ENCODE measurements at places on chromosomes 5 and 9.

DNA sequence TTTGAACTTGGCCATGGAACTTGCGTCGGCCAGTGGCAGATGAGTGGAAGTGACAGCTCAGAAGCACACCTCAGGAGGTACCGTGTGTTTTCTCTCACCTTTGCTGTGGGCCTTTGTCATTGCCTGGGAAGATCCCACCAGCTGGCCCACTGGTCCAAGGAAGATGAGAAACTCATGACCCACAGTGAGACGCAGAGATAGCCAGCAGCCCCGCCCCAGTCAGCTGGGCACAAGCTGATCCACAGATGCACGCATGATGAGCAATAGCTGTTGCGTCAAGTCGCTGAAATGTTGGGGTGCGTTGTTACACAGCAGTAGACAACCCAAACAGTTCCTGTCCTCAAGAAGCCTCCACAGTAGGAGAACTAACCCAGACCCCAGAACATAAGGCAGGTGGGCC lies 30.8 kb upstream of the UNC5A start:
- DNase-seq = no peak

DNA sequence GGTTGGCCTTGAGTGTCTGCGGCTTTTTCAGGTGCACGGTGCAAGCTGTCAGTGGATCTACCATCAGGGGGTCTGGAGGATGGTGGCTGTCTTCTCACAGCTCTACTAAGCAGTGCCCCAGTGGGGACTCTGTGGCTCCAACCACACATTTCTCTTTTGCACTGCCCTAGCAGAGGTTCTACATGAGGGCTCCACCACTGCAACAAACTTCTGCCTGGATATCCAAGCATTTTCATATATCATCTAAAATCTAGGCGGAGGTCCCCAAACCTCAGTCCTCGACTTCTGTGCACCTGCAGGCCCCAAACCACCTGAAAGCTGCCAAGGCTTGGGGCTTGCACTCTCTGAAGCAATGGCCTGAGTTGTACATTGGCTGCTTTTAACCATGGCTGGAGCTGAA lies 601.5 kb downstream of the MTRR start:
- DNase-seq = no peak

DNA sequence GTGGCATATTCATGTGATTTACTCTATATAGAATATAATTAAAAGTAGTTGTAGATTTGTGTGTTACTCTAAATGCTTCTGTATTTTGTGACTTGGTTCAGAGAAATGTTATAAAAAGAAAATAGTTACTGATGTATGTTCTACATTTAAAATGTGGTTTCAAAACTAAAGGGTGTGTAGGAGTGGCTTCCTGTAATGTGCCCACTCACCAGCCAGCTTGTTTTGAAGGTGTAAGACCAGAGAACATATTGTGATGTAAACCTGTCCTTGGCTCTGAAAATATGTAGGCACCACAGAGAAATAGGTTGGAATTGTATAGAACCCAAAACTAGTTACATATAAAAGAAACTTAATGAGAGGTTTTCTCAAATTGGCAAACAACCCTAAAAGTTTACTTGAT lies 51.2 kb upstream of the ARRDC3 start:
- no peak for DNase-seq

DNA sequence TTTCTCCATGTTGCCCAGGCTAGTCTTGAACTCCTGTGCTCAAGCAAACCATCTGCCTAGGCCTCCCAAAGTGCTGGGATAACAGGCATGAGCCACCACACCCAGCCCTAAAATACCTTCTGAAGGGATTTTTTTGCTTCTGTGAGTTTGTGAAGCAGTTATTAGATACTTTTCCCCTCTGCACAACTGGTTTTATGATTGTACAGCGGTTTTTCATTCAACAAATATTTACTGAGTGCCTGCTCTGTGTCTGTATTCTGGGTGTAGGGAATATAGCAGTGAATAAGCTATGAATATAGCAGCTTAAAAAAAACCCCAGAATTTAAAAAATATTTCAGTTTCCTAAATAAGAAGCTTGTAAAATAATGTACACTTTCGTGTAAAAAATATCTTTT lies 2.3 kb downstream of the SNX24 start:
- no peak for DNase-seq

- no peak for DNase-seq
Observed at GRCh38 chr5:172919525-172920446, 39.4 kb upstream of the RPL26L1 start.

DNA sequence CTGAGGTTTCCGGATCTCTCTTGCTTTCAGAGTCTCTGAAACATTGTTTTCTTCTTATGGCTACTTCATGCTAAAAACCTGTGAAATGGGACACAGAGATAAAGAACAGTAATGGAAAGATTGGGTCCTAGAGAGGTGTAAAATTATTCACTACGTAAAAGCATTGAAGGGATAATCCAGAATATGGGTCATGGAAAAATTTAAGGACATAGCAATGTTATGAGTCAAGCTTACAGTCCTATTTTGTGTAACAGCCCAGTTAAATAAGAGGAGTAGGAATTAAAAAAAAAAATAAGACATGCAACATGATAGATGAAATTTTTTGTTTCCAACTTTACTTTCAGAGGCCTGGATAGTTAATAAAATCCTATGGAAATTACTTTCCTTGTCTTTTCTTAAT lies 61.9 kb upstream of the ELL2 start:
- DNase-seq = no peak

DNA sequence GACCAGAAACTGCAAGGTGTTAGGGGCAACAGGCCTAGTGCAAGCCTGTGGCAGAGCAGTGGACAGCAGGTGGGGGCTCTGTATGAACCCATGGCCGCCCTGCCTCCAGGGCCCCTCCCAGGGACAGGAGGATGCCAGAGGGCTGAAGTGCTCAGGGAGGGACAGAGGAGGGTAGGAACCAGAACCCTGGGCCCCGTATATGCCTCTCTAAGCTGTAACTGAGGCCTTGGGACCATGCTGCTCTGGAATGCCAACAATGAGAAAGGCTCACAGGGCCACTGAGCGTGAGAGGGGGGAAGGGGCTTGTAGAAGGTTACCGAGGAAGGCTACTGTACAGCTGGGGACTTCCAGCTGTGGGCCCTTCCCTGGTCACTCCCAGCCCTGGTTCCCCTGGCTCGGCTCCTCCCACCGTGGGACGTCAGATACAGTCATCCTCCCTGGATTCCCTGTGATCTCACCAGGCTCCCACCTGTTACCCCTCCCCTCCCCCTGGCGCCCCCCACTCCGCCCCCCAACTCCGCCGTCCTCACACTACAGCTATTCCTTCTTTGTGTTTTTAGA lies 21.1 kb downstream of the AQP7 start:
- no peak for DNase-seq

GRCh38 chr9:1101846-1102641 lies 51.9 kb downstream of the DMRT2 start:
- no peak for DNase-seq

GRCh38 chr5:80453366-80453765 lies 34.5 kb upstream of the FAM151B start:
- no peak for DNase-seq

DNA sequence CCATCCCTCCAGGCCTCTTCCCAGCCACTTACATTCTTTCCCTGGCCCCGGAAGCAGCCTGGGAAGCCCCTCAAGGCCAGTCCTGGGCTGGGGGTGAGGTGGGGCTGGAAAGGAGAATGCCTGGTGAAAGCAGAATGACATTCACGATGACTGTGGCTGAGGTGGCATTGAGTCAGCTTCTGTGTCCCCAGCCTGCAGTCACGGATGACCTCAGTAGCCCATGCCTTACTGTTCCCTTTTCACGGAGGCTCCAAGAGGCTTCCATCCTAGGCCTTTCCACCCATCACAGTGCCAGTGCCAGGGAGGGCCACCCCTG lies 2.7 kb downstream of the PRDM12 start:
- no peak for DNase-seq
